ENCODE measurements at places on chromosomes 5 and 9.

GRCh38 chr5:54529565-54529964 is 12.0 kb downstream of the SNX18 start:
- no peak for DNase-seq

DNA sequence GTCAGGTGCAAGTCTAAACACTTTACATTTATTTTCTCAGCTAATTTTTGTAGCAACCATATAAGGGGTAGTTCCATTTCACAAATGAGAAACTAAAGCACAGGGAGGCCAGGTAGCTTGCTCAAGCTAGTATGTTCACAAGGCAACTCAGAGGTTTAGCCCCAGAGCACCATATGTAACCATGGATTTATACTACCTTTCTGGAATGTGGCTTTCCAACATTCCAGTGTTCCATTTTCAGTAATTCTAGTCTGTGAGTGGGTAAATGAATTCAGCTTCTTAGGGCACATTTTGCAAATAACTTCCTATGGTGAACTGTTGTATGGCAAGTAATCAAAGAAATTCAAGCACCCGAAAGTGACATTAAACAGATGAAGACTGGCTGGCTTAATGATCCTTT is 25.0 kb upstream of the CAST start:
- DNase-seq: no peak

- DNase-seq: no peak
These were observed 40.5 kb upstream of the TRIO start for GRCh38 chr5:14102666-14103065.

DNA sequence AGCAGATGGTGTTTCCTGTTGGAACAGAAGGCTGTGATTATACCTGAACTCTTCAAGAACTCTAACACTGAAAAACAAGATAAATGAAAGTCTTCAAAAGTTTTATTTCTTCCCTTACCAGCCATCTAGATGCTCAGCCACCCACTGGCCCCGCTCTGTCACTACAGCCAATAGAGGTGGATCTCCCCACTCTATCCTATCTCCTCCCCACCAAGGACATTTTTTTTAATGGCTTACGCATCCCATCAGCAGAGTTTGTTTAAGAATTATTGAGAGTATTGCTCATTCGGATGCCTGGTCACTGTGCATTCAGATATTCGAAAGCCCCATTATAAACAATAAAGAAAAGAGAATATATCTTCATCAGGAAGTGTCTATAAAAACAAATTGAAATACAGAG is 159.4 kb downstream of the RASEF start:
- DNase-seq: no peak

Data from activated CD8-positive, alpha-beta memory T cell treated with anti-CD3 and anti-CD28 coated beads, Interleukin-2, amount 50 U/mL, for 48 hours (primary cell).